ENCODE measurements at places on chromosomes 11 and 22. TPM values are rescaled to one million over a fixed set of nuclear protein-coding genes. Genes with fewer than 3 reads are reported as not detected.

DNA sequence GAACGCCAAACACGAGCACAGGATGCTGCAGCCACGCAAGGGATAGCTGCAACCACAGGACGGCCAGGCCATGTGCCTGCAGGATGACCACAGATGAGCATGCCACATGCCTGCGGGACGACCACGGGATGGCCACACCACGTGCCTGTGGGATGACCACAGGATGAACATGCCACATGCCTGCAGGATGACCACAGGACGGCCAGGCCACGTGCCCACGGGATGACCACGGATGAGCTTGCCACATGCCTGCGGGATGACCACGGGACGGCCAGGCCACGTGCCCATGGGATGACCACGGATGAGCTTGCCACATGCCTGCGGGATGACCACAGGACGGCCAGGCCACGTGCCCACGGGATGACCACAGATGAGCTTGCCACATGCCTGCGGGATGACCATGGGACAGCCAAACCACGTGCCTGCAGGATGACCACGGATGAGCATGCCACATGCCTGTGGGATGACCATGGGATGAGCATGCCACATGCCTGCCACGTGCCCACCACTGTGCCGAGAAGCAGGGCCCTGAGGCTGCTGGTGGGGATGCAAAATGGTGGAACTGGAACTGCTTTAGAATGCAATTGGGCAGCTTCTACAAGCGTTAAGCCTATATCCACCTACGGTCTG lies 12.8 kb upstream of the MOB2 start:
- DNase-seq, result peak; percentile 22

The CD3D gene
- 424 TPM for total RNA-seq

DNA sequence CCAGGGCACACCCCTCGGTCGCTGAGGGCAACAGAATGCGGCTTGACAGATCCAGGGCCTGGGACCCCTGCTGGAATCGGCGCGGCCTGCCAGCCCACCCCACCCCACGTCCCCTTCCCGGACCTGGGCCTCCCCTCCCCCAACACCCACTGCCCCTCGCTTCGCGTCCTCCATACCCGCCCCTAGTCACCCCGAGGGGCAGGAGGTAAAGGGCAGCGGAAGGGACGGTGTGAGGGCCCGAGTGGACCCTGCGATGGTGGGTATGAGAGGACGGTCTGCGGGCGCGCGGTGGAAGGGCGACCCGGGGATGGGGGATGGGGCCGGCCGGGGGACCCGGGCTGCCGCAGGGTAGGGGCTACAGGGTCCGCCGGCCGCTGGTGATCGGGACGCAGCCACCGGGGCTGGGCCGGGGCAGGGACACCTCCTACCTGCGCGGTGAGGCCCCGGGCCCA lies 311 bp downstream of the APBB1 start:
- peak; percentile 45 for DNase-seq

The OR10D3 gene
- not detected for total RNA-seq

The SLC29A2 gene
- total RNA-seq, result 12.1 TPM

The CASP5 gene
- not detected for total RNA-seq

DNA sequence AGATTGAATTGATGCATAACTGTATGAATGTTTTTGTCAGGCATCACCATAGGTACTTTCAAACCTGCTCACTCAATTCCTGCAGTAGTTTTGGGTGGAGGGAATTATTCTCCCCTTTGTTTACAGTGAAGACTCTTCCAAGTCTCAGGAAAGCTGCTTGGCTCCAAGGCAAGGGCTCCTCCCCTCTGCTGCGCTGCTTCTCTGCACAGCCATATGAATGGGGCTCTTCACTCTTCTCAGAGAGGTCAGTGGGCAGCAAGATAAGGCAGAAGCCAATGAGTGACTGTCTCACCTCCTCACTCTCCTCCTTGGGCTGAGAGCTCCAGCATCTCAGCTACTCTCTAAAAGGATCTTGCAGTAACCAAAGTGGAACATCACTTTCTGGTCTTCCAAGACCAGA lies 165.7 kb upstream of the TTC12 start:
- DNase-seq, result no peak

- no peak for DNase-seq
These were observed 441.1 kb downstream of the TBC1D22A start for GRCh38 chr22:47203554-47203991.

DNA sequence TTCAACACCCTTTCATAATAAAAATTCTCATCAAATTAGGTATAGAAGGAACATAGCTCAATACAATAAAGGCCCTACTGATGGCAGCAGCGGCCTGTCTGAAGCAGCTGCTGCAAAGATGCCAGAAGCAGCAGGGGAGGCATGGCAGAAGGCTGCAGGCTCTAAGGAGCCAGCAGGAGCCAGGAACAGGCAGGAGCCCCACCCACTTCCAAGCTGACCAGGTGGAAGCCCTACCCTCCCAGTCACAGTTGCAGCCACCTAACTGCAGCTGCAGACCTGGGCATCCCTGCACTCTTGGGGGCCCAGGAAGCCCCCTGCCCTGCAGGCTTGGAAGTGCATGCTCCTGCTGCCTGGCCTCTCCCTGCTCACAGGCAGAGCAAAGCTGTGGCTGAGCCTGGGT lies 18.2 kb upstream of the OR6A2 start:
- DNase-seq, result no peak

DNA sequence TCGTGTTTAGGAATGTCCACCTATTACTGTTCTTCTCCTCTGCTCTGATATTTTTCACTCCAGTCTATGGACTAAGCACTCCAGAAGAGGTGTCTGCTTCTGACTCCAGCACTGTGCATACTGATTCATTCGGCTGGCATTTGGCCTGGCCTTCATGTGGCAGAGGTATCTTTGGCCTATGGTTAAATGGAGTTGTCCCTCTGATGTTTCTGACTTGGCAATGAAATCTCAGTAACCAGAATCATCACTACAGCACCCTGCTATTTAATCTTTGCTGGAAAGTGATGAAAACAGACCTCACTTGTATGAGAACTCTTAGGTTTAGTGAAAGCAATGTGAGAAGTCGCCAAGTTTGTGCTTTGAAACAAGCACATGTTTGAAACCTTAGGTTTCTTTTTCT lies 155.2 kb downstream of the MAML2 start:
- DNase-seq, result no peak

DNA sequence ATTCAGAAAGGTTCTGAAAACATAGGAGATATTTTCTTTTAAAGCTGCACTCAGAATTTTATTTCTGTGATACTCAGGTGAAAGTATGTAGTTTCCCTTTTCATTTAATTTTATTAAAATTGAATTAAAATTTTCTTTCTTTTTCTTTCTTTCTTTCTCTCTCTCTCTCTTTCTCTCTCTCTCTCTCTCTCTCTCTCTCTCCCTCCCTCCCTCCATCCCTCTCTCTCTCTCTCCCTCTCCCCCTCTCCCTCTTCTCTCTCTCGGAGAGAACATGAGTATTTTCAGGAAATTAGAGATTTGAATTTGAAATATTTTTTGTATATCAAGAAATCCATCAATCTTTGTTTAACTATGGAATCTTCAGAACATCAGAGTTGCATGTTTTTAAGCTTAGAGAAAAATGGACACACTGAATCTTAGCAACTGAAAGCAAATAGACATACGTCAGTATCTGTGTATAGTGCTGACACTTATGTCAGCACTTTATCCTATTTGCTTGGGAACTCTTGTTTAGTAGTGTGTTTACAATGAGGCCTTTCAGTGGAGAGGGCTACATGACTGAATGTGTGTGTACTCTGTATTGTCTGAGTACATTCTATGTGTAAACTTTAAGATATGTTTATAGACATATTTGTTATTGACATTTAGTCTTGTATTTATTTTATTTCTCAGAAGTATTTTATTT lies 44.5 kb downstream of the PDE3B start:
- no peak for DNase-seq

GRCh38 chr22:23715806-23716375 lies 25.1 kb downstream of the RGL4 start:
- DNase-seq, result no peak

- DNase-seq, result no peak
These were observed 2.4 kb downstream of the VPS26B start for GRCh38 chr11:134226806-134227325.

The DEFB131B gene
- not detected for total RNA-seq

GRCh38 chr22:37163575-37164504 lies 14.1 kb upstream of the IL2RB start:
- DNase-seq, result peak; percentile 68

The HPS5 gene
- 17.8 TPM for total RNA-seq

The PATE4 gene
- not detected for total RNA-seq

DNA sequence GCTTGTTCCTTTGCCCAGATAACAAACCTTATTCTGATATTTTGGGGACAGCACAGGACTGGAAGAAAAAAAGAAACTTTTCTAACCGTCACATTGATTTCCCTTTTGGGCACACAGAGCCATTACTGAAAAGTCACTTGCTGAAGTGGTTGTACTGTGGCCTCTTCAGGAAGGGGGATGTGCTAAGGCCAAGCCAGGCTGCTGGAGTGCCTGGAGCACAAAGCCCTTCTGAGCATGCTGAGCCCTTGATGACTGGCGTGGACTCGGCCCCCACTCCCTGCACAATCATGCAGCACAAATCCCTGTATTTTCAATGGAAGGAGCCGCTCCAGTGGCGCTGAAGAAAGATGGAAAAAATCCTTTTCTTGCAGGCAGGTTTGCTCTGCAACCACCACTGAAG lies 164.2 kb downstream of the NTM start:
- no peak for DNase-seq

The MS4A12 gene
- not detected for total RNA-seq

- DNase-seq, result no peak
These were observed 34.3 kb downstream of the RCOR2 start for GRCh38 chr11:63882555-63883242.

GRCh38 chr11:85590848-85591483 lies 36.2 kb downstream of the DLG2 start:
- no peak for DNase-seq

The GLB1L2 gene
- 1.7 TPM for total RNA-seq

DNA sequence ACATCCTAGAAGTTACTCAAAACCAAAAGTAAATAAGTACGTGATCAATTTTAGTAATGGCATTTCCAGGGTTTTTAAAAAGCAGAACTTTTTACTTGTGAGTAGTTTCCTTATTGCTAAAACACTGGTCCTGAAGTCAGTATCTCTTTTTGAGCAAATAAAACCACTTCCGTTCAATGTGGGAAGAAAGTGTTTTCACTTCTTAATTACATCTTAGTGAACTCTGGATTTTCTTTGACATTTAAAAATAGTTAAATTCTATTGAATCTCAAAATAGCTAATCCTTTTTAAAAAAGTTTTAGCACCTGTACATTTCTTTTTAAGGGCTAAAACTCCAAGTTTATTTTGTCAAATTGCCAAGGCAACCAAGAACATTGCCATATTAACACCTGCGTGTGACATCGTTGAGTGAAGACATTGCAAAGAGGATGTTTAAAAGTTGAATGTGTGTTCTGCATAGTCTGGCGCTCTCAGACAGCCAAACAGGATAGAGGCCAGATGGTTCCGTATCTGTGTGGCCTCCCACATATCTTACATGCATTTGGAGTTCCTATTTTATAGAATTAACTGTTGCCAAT lies 17.2 kb upstream of the OR5B21 start:
- no peak for DNase-seq

DNA sequence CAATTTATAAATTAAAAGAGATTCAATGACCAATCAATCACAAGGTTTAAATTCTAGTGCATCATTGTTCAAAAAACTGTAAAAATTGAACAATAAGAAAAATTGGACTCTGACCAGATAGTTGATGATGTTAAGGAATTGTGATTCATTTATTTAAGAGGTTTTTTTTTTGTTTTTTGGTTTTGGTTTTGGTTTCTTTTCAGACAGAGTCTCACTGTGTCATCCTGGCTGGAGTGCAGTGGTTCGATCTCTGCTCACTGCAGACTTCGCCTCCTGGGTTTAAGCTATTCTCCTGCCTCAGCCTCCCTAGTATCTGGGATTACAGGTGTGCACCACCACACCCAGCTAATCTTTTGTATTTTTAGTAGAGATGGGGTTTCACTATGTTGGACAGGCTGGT lies 17.1 kb upstream of the EIF3M start:
- no peak for DNase-seq

DNA sequence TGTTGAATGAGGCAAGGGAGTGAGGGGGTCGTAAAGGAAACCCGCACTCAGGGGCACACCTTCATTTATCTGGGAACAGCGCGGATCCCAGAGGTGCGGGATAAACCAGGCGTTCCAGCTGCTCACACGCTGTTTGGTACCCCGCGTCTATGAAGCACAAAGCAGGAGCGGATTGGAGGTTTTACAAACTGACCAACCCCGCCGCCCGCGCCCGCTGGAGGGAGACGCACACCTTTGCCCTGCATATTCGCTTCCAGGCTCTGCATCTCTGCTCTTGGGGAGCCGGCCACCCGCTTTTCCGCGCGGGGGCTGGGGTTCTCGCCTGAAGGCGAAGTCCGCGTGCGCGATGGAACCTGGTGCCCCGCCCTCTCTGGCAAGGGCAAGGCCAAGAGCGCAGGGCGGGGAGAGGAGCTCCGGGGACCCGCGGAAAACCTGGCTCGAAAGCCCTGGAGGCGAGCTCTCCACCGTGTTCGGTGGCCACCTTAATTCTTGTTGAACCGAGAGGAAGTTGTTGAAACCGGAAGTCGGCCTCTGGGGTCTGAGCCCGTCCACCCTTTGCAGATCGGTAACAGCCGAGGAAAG lies 6.8 kb upstream of the ALX4 start:
- peak; percentile 44 for DNase-seq

The ACTN3 gene
- 0.11 TPM for total RNA-seq

DNA sequence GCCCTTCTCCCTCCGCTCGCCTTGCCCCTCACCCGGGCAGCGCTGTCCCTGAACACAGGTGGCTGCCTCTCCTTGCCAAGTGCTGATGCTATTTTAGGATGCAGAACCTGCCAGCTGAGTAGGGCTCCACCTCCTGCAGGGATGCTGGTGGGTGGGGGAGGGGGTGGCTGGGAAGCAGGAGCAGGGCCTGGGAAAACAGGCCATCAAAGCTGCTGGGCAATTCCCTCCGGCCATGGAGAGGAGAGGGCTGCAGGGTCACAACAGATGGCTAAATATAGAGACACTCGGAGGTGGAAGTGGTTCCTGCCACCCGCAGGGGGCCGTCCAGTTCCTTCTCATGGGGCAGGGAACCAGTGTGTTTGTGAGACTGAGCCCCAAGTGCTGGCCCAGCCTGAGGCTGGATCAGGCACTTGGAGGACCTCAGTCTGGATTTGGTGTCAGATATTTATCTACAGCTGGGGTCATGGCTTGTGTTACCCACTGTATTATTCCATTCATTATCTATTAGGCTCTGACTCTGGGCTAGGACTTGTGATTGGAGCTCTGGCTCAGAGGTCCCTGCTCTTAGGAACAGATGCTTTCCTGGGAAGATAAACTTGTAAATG lies 59.6 kb downstream of the LRRC32 start:
- no peak for DNase-seq
